NCI-H2029 treated with DMSO at 0.1 percent for 48 hours (cell line): ENCODE measurements at places on chromosomes 4 and X.

GRCh38 chrX:79153348-79153747, 8.9 kb downstream of the GPR174 start:
- no peak for DNase-seq

DNA sequence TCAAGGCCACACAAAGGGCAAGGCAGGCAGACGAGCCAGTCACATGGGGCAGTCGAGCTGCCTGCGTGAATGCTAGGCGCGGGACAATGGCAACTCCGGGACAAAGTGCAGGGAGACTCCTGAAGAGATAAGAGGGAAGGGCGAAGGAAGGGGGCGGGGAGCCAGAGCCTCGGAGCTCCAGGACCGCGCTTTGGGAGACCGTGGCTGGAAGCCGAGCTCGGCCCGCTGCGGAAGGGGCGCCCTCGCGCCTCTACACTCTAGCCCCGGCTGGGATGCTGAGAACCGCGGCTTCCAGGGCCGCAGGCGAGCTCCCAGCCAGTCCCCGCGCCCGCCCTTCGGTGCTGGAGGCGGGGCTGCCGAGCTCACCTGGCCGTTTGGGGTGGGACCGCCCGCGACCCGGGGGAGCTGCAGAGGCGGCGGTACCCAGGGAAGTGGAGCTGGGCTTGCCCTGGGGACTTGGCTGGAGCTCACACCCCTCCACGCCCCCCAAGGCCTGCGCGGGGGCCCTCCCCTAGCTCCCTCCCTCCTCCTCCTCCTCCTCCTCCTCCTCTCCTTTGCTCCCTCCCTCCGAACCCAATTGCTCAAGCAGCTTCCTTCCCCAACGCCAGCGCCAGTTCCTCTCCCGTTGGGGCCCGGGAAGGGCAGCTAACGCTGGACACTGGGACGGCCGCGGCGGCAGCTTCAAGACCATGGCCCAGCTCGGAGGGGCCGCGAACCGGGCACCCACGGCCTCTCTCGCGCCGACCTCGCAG, at the start of gene SOWAHD:
TSS of gene SOWAHD (plus strand) at position 610 of the 752 bp plus-strand sequence. CDS start at position 690, 80 bp downstream.
- DNase-seq: no peak

DNA sequence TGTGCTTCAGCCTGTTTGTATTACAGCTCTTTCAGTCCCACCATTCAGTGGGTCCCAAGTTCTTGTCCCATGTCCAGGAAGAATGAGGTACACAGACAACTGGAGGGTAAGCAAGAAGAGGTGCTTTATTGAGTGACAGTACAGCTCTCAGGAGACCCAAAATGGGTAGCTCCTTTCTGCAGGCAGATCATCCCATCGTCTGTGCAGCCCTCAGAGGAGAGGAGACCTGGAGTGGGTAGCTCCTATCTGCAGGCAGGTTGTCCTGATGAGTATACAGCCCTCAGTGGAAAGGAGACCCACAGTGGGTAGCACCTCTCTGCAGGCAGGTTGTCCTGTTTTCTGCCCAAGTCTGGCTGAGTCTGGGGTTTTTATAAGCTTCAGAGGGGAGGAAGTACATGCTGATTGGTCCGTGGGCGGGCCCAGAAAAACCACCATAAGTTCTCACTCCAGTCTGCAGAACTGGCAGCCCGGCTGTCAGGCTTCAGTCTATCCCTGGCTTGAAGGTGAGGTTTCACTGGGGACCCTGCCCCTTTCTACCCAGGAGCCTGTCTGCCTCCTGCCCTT, 18.0 kb downstream of the GRK4 start:
- no peak for DNase-seq

DNA sequence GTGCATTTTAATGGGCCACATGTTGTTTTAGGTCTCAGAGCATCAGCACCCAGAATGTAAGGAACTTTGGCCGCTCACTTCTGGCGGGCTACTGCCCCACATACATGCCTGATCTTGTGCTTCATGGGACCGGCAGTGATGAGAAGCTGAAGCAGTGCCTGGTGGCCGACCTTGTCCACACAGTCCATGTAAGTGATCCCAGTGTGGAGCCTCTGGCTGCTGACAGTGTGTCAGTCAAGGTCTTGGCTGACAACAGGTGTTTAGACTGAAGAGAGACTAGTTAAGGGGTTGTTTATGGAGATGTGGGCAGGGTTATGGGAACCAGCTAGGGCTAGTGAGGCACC, 101.4 kb downstream of the FNIP2 start:
- DNase-seq: peak; percentile 12

DNA sequence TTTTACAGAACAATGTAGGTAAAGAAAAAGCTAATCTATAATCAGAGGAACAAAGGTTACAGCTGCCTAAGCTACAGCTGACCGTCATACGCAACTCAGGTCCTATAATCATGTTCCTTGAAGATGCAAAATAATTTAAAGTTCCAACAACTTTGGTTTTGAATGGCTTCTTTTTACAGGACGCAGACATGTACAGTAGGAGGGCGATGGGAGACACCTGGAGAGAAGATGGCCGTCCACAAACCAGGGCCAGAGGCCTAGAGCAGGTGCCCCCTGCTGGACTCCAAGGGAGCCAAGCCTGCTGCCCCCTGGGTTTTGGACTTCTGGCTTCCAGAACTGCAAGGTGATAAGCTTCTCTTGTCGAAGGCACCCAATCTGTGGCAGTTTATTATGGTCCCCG, 10.6 kb downstream of the HGFAC start:
- no peak for DNase-seq
